AG10803 (cell line): ENCODE measurements at places on chromosomes 4 and X.
A peak's percentile ranks its signal among the peaks of the same experiment; 100 is the strongest.

DNA sequence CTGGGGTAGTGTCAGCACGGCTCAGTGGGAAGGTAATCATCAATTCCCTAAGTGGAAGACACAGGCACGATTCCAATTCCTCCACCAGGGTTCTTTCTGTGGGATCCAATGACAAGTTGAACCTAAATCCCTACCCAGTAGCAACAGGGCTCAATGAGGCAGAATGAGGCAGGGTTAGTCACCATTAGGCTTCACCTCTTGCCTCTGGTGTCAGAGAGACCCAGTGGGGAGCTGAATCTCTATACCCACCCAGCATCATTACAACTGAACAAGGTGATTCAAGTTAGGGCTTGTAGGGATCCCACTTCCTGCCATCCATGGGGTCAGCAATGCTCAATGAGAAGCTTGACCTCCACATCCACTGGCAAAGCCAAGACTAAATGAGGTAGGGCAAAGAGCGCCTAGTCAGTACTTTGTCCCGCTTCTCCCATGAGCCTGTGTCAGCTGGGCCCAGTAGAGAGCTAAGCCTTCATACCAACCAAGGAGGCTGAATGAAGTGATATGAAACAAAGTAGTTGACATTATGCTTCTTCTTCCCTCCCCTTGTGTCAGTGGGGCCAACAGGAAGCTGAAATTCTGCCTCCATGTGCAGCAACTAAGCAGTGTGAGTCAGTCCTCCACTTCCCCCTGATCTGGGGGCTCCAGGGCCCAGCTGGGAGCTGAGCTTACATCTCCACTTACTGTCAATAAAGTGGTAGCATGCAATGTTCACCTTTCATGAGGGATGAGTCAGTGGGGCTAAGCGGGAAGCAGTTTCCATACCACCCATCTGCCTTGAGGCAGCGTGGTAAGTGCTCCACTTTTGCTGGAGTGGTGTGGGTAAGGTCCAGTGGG, 36.4 kb upstream of the RBM41 start:
- no peak for DNase-seq

GRCh38 chr4:120709991-120710390, 212.5 kb downstream of the PRDM5 start:
- DNase-seq: peak; percentile 85

- DNase-seq: no peak
Observed at GRCh38 chrX:33725535-33726210, 406.4 kb downstream of the FAM47A start.

- DNase-seq: no peak
Observed at GRCh38 chr4:8639777-8640720, 47.5 kb downstream of the CPZ start.

DNA sequence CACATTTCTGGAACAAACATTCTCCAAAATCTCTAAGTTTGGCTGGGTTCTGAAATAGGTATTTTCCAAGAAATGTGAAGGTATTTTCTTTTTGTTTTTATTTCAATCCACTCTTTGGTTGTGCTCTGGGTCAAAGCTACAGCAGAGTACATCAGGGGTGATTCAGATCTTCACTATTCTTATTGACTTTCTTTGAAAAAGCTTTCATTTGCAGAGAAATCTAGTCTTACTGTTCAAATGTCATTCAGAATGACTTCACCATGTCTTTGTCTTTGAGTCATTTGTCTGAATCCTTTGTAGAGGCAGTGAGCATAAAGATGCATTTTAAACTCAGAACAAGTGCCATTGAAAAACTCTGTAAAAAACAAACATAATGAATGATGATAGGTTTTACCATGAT, 547.2 kb upstream of the ADGRL3 start:
- DNase-seq: no peak

GRCh38 chr4:120749445-120750151, 172.9 kb downstream of the PRDM5 start:
- DNase-seq: no peak

DNA sequence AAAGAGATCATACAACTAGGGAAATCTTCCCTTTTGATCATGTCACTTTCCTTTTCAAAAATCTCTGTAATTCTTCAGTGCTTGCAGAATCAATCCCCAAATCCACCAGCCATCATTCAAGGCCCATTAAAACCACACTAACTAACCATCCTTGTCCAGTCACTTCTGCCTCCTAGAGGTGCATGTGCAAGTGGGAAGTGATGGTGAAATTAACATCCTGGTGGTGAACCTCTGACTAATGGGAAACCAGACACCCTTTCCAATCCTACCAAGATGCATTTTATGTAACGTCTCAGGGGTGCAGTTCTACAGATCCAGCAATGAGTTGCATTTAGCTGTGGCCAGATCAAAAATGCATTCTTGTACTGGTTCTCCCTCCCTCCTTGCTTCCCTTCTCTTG, 341.8 kb downstream of the RAPGEF2 start:
- peak; percentile 47 for DNase-seq

DNA sequence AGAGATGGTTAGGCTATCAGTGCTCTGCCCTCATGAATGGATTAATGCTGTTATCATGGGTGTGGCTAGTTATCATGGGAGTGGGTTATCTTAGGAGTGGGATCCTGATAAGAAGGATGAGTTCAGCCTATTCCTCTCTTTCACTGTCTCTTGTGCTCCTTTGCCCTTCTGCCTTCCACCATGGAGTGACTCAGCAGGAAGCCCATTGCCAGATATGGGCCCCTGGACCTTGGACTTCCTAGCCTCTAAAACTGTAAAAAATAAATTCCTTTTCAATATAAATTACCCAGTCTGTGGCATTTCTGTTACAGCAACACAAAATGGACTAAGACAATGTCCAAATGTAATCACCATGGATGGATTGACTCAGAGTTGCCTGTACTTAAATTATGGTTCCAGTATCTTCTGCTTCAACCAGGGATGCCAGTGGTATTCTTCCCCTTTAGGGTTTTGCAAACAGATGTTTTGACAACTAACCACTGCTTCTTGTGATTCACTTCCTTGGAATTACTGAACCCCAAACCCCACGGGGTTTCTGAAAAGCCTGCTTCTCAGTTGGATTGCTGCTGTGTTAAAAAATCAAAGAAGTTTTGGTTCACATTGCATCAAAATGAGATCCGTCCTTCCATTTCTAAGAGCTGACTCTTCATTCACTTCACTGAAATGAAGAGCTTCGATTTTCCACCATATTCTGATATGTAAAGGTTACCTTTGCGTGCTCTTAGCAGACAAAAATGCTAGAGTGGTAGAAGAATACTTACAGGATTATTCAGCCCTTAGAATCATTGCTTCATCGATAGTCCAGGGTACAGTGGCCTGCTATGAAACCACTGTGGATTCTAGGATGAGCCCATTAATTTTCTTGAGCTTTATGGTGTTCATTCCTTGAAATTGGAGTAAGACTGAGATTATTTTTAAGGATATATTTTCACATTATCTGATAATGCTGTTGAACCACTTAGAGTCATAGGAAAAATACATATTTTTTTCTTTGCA, 107.7 kb downstream of the FRMPD4 start:
- peak; percentile 93 for DNase-seq

GRCh38 chrX:122133478-122133877, 1050.6 kb upstream of the GRIA3 start:
- no peak for DNase-seq

- peak; percentile 67 for DNase-seq
Observed at GRCh38 chr4:146073517-146073916, 102.0 kb upstream of the LSM6 start.

DNA sequence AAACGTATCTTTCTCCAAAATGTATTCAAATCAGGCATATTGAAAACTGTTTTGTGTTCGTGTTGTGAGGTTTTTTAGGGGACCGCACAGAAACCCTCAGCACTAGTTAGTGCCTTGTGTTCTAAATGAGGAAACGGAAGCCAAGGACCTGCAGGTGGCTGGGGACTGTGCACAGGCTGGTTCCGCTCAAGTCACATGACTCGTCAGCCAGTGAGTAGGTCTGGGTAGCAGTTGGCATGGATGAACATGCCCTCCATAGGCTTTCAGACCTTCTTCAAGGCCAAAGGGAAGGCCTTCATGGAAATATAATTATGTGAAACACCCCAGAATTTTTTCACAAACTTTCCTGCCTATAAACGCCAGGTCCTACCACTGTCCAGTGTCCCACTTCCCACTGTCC, 1.3 kb upstream of the F11 start:
- no peak for DNase-seq

DNA sequence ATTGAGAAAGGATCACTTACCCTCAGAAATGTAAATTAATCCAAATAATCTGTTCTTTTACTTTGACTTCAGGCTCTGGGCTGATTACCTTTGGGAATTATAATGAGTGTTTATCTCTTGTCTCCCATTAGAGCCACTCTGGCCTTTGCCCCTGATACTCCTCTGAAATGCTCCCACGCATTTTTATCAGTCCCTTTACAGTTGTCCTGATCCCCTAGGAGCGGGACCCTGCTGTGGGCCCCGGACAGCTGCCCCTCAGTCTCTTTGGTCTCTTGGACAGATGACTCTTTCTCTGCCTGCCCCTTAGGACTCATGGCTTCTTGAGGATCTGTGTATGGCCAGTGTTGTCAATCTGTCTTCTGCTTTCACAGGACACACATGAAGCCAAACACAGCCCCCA, 1.0 kb upstream of the TRIM75 start:
- no peak for DNase-seq

GRCh38 chr4:111556141-111556781, 589.0 kb upstream of the FAM241A start:
- DNase-seq: peak; percentile 35

- DNase-seq: peak; percentile 23
Observed at GRCh38 chrX:130716781-130717413, 186.1 kb downstream of the ENOX2 start.

DNA sequence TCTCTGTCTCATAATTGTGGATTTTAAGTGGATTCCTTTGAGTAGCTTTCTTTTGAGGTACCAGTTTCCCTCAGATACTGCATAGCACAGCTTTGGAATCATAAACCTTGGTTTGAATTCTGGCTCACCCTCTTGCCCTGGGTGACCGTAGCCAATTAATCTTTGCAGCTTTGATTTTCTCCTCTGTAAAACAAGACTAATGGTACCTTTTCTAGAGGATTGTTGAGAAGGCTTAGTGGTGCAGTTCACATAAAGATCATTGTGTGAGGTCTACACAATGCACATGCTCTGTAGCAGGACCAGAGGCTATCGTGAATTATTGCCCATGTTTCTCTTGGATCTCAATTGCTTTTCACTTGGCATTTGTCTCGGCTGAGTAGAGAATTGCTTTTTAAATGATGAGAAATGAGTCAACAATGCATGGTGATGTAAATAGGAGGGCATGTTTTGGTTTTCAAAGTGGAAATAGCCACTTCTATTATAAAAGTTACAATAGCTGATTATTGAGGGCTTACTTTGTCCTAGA, 47.9 kb downstream of the TMEM131L start:
- peak; percentile 92 for DNase-seq

GRCh38 chr4:39636531-39637184, 2.0 kb downstream of the SMIM14 start:
- DNase-seq: no peak

GRCh38 chr4:119314356-119314755, 7.6 kb downstream of the FABP2 start:
- peak; percentile 45 for DNase-seq

GRCh38 chr4:106801386-106801785, 234.7 kb downstream of the DKK2 start:
- DNase-seq: no peak

DNA sequence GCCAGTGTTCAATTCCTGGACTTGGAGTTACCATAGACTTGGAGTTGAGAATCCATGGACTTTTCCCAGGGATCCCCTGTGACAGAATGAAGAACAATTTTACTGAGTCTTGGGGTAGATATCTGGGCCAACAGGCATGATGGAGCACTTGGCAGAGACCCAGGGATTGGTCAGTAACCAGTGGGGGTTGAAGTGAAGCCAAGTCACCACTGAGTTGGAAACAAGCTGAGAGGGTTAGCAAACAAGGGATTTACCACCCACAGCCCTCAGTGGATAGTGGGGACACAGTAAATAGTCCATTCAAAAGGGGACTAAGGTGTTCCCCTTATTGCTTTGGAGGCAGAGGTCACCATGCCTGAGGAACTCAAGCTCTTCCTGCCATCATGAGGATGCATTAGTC, 281.7 kb downstream of the PPP1R2C start:
- DNase-seq: no peak

- no peak for DNase-seq
Observed at GRCh38 chr4:47010347-47010911, 17.0 kb upstream of the GABRA4 start.

DNA sequence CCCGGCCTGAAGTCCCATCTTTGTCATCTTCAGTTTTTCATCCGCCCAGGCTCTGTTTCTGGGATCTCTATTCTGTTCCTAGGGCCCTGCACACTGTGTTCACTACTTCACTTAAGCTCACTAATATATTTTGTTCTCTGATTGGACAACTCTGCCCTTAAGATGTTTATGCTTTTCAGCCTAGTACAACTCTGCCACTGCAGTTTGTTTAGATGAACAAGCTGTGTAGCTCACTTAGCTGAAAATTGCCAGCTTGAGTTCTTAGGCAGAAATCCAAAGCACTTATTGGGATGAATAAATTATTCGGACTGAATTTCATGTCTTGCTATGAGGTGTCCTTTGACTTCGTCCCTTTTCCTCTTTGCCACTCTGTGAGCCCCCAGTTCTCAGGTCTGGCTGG, 60.8 kb downstream of the NYX start:
- no peak for DNase-seq

DNA sequence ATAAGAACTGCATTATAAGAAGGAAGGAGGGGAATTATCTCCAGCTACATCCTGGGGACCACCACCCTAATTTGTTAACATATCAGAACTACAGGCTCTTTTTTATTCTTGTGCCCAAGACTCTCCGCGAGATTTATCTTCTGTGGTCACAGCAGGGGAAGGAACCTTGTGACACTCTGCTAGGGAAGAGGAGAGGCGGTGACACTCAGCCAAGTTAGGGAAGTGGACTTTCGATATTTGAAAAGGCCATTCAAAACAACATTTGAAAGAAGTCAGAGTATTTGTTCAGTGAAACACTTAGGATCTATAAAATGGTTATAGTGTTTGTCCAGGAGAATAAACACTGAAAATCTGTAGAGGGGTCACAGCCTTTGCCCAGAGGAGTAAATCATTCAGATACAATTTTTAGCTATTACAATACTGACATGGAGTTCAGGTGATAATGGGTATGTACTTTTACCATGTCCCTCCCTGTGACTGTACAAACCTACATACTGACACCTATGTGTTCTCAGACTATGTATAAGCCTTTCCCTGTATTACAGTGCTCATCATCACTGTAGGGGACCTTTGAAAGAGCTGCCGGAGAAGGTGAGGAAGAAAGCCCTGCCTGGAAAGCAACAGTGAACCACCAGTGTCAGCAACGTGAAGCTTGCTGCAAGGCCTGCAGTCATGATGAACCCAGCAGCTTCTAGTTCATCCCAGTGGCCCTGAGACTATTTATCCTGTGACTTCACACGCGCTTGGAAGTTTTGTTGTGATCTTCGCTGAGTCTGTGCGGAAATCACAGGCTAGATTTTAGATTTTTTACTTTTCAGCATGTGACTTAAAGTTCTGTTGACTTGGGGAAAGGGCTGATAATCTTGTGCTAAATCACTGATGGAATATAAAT, 8.5 kb upstream of the PTTG2 start:
- DNase-seq: no peak

- DNase-seq: peak; percentile 69
Observed at GRCh38 chrX:10507181-10507580, 113.2 kb downstream of the MID1 start.
